Stimulated activated CD8-positive, alpha-beta memory T cell treated with anti-CD3 and anti-CD28 coated beads, Interleukin-4, amount 100 ng/mL, for 1 hour (primary cell): ENCODE measurements at places on chromosomes 2 and 18.

- no peak for DNase-seq
These were observed 25.0 kb upstream of the ARL5A start for GRCh38 chr2:151853070-151853758.

DNA sequence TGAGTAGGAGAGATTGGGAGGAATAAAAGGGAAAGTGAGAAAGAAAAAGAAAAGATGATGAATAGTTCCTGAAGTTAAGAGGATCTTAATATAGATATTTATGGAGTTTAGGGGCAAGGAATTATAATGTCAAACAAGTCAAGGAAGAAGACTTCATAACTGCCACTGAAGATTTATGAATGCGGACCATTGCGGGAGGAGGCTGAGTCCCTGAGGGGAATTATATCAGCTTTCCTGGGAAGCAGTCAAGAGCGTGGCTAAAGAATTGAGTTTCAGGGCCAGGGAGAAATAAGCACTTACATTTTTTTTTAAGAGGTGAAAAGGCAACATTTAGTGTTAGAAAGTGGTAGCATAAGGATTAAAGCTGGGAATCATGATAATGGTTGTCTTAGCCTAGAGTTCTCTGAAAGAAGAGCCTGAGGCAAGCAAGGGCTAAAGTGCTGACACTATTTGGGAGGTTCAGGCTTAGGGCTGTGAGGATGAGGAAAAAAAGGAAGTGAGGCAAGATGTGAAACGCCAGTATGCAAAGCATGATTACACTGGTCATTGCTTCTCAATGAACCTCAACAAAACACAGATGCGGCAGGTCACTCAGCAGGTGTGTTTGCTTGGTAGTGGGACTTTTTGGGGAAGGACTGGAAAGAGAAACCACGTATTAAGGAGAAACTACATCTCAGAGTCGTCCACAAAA lies 217.1 kb downstream of the SLC4A3 start:
- DNase-seq, result no peak

- DNase-seq, result no peak
These were observed 8.4 kb downstream of the TGIF1 start for GRCh38 chr18:3458378-3458777.

GRCh38 chr2:159045545-159046454 lies 77.4 kb downstream of the TANC1 start:
- no peak for DNase-seq

DNA sequence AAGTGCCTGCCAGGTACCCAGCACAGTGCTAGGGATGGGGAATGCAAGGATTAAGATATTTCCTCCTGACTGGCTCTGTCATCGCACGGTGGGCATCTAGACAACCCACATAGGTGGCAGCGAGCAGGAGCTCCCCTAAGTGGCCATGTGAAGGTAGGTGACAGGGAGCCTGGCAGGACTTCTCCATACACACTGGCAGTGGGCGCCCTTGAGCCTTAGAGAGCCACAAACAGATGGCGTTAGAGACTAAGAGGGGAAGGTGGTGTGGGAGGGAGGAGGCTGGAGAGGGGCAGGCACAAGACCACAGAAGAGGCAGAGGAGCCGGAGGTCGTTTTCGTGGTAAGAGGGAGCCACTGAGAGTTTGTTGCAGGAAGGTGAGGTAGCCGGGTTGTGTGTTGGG lies 15.2 kb downstream of the PRELID3A start:
- no peak for DNase-seq
